ENCODE measurements at places on chromosomes 16 and 17.

DNA sequence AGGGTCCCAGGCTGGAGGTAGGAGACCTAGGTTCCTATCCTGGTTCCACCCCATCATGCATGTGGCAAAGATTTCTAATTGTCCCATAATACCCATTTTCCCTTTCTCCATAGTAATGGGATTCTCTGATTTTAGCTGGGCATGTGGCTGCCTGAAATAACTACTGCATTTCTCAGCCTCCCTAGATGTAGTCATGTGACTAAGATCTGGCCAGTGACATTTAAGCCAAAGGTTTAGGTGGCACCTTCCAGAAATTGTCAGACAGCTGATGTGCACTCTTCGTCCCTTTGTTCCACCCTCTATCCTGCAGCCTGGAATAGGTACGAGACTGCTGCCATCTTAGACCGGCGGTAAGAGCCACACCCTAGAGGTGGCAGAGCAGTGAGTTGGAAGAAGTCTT is 8.2 kb downstream of the NXPH3 start:
- DNase-seq, result no peak

GRCh38 chr16:55297062-55297909 is 26.7 kb upstream of the IRX6 start:
- no peak for DNase-seq

GRCh38 chr16:27698266-27698665 is 148.3 kb downstream of the KATNIP start:
- no peak for DNase-seq

DNA sequence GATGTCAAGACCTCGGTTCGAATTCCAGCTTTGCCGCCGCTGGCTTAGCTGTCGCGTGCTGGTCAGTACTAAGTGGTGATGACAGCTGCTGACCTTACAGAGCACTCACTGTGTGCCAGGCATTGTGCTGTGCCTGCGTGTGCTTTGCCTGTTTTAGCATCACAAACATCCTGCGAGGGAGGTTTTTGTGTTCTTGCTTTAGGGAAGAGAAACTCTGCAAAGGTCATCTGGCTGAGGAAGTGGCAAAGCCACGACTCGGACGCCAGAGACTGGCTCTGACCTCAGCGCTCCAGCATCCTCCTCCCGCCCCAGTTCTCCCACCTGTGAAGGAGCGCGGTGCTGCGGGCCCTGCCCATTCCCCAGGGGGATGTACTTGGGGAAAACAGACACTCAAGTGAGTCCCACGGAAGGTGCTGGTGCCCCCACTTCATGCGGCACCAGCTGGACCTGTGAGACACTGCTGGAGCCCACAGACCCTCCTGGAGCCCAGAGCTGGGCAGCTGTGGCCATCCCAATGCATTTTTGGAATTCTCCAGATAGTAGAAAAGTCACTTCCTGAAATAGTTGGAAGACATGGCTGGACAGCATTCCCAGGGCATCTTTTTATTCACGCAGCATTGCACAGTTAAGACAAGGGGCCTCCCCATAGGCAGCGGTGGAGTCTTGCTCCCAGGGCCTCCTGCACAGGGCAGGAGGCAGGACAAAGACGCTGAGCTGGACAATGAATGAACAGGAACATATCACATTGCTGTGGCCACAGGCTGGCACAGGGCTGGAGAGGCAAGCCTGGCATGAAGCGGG is 20.0 kb upstream of the HERPUD1 start:
- DNase-seq, result peak; percentile 71

DNA sequence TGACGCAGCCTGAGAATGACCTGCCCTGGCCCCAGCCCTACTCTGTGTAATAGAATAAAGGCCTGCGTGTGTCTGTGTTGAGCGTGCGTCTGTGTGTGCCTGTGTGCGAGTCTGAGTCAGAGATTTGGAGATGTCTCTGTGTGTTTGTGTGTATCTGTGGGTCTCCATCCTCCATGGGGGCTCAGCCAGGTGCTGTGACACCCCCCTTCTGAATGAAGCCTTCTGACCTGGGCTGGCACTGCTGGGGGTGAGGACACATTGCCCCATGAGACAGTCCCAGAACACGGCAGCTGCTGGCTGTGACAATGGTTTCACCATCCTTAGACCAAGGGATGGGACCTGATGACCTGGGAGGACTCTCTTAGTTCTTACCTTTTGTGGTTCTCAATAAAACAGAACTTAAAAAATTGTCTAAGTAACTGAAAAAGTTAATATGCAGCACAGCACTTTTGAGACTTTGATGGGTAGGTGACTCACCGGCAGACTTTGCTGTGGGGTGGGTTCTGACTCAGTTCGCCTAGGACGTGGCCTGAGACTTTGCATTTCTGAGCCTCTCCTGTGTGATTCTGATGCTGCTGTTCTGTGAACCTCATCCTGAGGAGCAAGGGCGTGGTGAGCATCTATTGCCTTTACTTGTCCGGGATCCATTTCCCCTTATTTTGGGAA is 5.7 kb downstream of the LAT start:
- DNase-seq, result no peak

GRCh38 chr17:78238823-78239488 is 7.5 kb downstream of the TMEM235 start:
- no peak for DNase-seq

DNA sequence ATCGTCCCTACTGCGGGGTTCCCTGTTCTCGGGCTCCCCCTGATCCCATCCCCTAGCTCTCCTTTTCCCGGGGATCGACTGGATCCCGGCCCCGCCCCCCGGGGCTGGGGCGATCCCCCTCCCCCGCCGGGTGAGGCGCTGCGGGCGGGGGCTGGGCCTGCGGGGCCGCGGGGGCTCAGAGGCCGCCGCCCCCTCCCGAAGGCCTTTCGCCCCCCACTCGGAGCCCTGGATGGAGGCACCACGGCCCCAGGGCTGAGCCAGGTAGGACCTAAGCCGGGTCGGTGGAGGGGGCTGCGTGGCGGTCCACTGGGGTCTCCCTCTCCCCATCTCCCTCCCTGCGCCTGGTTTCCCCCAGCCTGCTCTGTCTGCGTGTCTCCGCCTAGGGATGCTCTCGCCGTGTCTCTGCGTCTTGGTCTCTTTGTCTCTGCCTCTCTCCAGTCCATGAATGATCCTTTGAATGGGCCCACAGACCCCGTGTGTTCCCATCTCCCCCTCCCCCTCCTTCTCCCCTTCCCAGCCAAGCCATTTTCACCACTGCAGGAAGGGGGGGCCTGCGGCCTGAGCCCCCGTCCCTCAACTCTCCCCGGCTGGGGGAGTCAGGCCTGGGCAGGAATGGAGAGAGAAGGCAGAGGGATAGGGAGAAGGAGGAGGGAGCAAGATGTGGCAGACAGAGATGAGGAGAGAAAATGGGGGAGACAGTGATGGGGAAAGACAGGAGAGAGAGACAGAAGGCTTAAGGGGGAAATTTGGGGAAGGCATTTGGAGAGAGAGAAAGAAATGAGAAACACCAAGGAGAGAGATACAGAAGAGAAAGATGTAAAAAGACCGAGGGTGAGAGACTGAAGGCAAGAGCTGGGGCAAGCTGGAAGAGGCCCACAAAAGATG is 1.7 kb upstream of the TMEM256 start:
- DNase-seq, result no peak

GRCh38 chr16:2481676-2482075 is 6.7 kb downstream of the TBC1D24 start:
- no peak for DNase-seq

DNA sequence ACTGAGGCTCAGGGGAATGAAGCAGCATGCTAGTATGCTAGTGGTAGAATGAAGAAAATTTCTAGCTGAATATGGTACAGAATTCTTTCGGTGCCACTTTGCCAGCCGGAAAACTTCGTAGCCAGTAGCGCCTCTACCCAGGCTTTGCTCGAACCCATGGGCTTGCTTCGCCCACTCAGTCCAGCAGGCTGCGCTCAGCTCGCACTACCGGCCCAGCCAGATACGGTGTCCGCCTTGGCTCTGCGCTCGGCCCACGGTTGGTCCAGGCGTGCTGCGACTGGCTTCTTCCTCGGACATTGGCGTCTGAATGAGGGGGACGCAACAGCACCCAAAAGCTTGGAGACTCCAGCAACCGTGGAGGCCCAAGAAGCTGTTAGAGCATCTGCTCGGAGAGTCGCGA is 372.5 kb upstream of the CDH8 start:
- DNase-seq, result no peak

- no peak for DNase-seq
Observed at GRCh38 chr16:69367980-69368379, 16.4 kb upstream of the TMED6 start.

DNA sequence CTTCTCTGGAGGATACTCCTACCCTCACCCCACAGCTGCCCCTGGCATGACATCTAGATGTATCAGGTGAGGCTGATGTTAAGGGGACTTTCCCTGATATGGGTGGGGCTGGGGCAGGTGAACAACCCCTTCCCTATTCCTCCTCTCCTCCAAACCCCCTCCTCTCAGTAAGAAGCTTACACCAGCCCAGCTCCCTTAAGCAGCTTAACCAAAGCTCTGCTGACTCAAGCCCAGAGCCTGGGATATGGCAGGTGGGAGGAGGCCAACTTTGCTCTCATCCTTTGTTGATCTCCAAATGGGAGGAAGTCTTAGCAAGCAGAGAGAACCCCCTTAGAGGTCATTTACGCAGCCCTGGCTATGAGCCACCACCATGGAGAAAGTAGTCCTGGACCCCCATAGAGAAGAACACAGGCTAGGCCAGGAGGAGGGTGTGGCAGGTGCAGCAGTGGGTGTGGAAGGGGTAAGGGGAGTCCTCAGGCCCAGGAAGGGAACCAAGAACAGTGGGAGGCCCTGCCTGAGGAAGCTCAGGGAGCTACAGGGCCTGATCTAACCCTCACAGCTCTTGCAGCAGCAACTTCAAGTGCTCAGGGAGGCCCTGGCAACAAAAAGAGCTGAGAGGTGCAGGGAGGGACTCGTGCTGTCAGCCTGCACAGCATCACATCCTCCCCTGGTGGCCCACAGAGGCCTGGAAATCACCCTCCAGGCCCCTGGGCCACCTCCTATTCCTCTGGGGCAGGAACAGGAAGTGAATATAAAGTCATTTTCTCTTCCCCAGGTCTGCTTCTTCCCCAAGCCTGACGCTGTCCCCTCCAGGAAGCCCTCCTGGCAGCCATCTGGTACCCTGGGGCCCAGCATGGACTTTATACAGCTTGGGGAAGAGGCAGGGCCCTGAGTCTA is 2.9 kb downstream of the UNC119 start:
- DNase-seq, result no peak

- peak; percentile 52 for DNase-seq
Observed at GRCh38 chr16:48612611-48613010, 2.6 kb upstream of the N4BP1 start.

DNA sequence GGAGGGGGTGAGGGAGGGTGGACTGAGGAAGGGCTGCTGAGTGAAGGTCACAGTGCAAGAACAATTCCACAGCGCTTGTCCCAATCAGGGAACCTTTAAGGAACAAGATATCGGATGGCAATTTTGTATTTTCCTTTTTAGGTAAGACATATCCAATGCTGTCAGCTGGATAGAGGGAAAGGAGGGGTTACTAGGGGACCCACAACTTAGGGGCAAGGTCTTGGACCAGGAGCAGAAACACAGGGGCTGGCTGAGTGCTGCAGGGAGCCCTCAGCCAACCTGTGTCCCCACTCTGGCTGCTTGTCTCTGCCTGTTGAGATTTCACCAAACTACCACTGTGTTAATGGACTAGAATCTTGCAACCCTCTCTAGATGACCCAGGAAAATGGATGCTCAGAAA is 47.6 kb downstream of the AKAP1 start:
- no peak for DNase-seq

GRCh38 chr17:79659376-79659775 is 48.5 kb upstream of the RBFOX3 start:
- peak; percentile 26 for DNase-seq

DNA sequence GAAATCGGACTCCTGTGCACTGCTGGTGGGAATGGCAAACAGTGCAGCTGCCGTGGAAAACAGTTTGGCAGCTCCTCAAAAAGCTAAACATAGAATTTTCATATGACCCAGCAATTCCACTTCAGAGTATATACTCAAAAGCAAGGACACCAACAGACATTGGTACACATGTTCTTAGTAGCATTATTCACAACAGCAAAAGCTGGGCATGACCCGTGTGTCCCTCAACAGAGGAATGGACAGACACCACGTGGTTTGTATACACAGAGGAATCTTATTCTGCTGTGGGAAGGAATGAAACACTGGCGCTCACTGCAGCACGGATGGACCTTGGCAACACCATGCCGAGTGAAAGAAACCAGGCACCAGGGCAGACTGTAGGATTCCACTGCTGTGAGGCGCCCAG is 16.0 kb downstream of the NPTX1 start:
- no peak for DNase-seq

- no peak for DNase-seq
Observed at GRCh38 chr17:80953471-80954315, 37.9 kb upstream of the CHMP6 start.

GRCh38 chr17:43774304-43775250 is 4.2 kb downstream of the DUSP3 start:
- DNase-seq, result no peak

DNA sequence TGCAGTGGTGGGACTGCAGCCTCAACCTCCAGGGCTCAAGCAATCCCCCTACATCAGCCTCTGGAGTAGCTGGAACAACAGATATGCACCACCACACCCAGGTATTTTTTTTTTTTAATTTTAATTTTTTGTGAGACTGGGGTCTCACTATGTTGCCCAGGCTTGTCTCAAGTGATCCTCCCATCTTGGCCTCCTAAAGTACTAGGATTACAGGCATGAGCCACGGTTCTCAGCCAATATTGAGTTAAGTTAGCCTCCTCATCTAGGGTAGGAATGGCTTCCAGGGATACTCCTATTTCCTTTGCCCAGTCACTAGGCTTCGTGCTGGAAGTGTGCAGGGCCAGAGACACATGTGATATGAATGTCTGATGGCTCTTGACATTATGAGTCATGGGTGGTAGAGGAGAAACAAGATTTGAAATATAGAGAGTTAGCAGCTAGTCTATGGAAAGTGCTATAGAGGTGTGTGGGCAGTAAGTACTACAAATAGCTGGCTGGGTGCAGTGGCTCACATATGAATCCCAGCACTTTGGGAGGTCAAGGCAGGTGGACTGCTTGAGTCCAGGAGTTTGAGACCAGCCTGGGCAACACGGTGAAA is 8.0 kb upstream of the HES7 start:
- no peak for DNase-seq

GRCh38 chr16:46746821-46747776 is 1.0 kb downstream of the MYLK3 start:
- DNase-seq, result no peak

DNA sequence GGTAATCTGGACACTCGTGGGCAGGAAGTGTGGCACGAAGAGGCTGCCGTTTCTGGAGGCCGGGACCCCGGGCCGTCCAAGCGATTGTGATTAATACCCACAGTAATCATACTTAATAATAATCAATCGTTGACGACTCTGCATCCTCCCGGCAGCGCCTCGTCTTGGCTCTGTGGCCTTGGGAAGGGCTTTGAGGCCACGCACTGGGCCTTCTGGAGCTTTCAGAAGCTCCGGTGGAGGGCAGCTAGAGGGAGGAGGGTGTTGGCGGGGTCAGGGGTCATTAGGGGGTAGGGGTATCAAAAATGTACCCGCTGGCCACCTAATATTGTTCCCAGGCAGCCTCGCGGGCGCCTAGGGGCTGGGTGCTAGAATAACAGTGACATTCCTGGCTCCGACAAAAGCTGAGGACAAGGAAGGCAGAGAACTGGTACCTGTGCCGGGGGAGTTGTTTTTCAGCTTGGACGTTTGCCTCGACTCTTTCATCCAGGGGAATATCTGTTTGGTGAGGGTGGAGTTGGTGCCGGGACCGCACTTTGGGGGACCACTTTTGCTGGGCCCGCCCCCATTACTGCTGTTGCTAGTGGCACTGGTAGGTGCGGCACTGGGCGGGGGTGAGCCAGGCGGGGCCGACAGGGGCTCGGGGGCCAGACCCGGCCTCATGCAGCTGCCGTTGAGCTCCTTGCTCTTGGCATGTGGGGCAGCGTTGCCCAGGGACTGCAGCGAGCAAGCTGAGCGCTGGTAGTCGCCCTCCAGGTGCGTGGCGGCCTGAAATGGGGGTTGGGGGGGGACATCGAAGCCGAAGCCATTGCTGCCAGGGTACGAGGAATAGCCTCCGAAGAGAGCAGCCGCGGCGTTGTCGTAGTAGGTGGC is 6.9 kb upstream of the HOXB2 start:
- DNase-seq, result no peak

Data from right atrium auricular region (tissue), 2 donors.